Kidney glomerular epithelial cell (primary cell): ENCODE measurements at places on chromosomes 12 and 14.

- DNase-seq = no peak
These were observed 8.5 kb upstream of the SCARB1 start for GRCh38 chr12:124872068-124872719.

GRCh38 chr12:54306925-54307741 lies 6.3 kb upstream of the NFE2 start:
- no peak for DNase-seq

- peak; percentile 33 for DNase-seq
These were observed 590 bp downstream of the DDIT3 start for GRCh38 chr12:57519796-57520052.

DNA sequence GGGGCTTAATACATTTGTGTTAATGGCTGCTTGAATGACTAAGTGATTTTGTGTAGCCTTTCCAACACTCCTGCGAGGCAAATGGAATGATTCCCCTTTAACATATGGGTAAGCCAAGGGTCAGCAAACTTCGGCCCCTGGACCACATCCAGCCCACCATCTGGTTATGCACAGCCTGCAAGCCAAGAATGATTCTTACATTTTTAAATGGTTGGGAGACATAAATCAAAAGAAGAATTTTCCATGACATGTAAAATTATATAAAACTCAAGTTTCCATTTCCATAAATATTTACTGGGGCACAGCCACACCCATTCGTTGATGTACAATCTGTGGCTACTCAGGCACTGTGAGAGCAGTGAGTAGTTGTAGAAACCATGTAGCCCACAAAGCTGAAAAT lies 9.0 kb downstream of the SLC8B1 start:
- no peak for DNase-seq
